ENCODE measurements at places on chromosomes 11 and 22.

GRCh38 chr11:71384561-71384960, 63.6 kb downstream of the DHCR7 start:
- no peak for DNase-seq

DNA sequence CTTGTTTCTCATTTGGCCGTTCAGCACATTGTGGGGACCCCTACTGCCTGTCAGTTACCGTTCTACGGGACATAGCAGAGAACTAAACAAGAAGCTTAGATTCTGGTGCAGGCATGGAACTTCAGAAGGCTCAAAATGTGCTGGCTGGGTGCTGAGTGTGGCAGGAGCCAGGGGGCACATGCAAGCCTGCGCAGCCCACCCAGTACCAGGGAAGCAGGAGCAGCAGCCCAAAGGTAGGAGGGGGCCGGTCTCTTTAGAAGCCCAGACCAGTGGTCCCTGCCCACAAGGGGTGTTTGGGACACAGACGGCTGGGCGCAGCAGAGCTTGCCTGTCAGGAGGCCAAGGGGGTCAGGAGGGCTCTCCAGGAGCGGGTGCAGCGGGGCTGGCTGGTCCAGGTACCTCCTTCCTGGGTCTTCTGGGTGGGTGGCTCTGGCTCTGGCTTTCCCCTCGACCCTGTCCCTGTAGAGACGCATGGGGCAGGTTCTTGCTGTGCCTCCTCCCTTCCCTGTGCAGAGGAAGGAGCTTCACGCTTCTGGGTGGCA, 2.2 kb downstream of the PTDSS2 start:
- no peak for DNase-seq

DNA sequence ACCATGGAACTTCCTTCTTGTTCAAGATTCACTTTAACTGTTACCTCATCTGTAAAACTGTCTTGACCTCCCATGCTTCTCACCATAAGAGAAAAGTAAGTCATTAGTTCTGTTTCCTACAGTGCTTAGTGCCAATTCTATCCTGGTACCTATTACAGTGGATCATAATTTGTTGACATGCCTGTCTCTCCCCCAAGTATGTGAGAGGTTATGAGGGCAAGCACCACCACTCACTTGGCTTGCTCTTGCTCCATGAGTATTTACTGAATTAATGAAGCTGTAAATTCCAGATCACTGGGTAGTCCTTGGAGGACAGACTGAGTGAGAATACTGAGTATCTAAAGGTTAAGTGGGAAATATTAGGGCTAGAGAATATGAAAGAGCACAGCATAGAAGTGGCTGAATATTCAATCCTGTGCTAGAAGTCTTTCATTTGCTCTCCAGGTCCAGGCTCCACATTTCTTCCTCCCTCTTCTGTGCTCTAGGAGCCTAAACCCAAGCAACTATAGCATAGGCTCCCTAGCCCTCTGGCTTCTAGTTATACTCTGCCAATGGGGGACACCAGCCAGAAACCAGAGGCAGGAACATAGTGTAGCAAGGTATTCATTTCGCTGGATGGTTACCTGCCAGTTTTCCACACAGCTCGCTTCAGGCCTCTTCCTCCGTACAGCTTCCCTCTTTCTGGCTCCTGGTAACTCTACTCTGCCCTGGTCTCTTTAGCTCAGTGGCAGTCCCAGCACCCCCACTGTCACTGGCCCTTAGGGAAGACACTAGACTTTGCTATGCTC, 118.2 kb upstream of the SLC5A12 start:
- no peak for DNase-seq

DNA sequence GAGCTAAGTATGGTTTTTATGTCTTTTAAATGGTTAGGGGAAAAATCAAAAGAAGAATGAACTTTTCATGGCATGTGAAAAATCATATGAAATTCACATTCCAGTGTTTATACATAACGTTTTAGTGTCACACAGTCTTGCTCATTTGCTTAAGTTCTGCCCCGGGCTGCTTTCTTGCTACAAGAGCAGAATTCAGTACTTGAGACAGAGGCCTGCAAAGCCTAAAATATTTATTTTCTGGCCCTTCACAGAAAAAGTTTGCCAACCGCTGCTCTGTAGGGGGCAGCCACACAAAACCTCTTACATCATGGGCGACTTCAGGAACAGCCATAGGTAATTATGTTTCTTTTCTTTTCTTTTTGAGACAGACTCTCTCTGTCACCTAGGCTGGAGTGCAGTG, 1.0 kb upstream of the ATG2A start:
- DNase-seq: no peak

GRCh38 chr11:92790366-92790765, 179.1 kb upstream of the MTNR1B start:
- no peak for DNase-seq

- no peak for DNase-seq
Measured at GRCh38 chr11:83299681-83300080, 13.5 kb upstream of the CCDC90B start.
